Activated CD8-positive, alpha-beta memory T cell treated with anti-CD3 and anti-CD28 coated beads for 24 hours (primary cell): ENCODE measurements at places on chromosomes 3 and 15.
A peak's percentile ranks its signal among the peaks of the same experiment; 100 is the strongest.

GRCh38 chr3:60010781-60011180 is 961.0 kb upstream of the CFAP20DC start:
- DNase-seq: no peak

DNA sequence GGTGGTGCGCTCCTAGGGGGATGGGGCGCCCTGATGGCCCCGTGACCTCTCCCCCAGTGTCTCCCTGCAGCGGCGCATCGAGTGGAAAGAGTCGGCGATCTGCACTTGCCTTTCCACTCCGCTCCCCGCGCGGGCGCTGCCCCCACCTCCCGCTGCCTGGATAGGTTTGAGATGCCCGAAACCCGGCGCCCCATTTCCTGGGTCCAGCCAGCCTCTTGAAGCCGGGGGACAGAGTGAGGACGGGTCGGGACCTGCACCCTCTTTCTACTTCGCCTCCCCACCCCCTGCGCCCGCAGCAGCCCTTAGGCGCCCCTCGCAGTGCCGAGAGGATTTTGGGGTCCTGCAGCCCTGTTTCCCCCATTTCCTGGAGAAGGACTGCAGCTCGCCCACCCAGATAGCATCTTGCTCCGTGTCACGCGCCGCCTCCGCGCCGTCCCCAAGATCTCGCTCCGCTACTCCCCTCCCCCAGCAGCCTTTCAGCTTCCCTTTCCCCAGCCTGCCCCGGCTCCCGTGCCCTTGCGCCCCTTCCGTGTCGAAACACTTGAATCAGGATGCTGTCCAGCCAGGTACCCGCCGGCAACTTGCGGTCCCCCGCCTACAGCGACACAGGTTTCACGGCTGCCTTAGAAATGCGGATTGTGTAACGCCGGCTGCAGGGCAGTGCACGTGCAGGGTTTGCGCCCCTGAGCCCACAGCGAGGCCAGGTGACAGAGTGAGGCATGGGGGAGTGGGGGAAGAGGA is 519 bp downstream of the ABHD6 start:
- DNase-seq: peak; percentile 78

DNA sequence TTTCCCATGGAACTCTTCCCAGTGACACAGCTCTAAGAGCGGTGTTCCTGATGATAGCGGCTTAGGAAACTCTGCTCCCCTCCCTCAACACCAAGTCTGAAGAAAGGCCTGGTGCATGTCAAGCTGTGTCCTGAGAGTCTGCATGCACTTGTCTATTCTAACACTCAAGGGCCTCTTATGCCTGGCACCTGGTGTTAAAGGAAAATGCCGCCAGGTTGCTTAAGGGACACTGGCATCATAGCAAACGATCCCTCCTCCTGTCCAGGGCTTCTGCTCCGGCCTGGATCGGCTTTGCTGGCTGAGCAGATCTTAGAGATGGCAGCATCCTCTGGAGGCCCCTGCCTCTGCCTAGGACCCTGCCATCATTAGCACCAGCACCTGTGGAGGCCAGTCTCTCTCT is 121.7 kb downstream of the MEGF11 start:
- DNase-seq: no peak

- no peak for DNase-seq
These were observed 196.5 kb downstream of the NR1D2 start for GRCh38 chr3:24141548-24141947.

DNA sequence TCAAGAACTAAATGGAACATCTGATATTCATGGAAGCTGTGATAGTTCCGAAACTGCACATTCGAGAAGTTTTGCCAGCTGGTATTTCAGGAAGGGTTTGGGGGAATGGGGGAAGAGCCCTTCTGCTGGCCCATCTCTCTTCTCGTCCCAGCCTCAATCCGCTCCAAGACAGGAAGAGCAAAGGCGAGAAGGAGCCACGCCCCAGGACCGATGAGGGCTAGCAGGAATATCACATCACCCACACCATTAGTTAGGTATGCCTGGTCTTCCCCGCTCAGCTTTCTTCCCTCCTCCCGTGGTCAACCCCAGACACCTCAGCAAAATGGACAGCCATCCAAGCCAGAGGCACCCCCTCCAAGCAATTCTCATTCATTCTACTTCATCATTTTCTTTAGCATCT is 14.9 kb upstream of the PCSK6 start:
- no peak for DNase-seq

DNA sequence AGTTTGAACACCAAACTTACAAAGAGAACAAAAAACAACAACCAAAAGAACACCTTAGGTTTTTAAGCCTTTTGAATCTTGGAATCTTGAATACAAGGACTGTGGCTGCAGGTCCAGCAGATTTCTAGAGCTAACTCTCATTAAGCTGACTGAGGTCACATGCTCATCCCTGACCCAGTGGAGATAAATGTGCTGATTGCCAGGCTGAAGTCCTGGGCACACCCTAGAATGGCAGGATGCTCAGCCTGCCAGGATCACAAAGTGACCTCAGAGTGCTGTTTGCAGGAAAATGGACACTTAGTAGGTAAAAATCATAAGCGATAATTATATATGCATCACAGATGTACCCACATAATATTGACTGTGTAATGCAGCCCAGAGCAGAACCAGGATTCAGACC is 245.3 kb upstream of the NR2E3 start:
- DNase-seq: no peak

- no peak for DNase-seq
These were observed 150.2 kb downstream of the KLF13 start for GRCh38 chr15:31476866-31477265.

GRCh38 chr3:52222319-52223221 is 2.9 kb downstream of the TLR9 start:
- no peak for DNase-seq

- no peak for DNase-seq
These were observed 407.0 kb downstream of the GAP43 start for GRCh38 chr3:116030131-116030850.

DNA sequence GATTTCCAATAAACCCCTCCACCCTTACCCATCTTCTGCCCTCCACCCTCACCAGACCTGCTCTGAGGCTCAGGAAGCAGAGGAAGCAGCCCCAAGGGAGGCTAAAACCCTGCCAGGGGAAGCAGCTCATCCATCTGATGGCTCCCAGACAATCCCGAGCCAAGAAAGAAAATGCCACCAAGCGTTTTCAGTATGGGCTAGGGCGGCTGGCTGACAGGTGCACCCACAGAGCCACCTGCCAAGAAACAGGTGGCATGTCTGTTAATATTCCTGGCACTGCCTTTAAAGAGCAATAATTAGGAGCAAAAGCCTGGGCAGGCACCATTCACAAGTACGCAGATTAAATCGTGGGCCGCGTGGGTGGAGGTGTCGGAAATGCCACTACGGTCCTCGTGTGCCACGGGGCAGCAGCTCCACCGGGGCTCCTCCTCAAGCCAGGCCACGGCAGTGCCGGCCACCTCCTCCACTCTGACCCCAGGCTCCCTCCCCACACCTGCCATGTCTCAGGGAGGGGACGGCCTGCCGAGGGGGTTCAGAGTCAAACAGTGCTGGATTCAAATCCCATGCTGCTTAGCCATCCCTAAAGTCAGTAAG is 23.9 kb upstream of the GRIP2 start:
- no peak for DNase-seq

GRCh38 chr3:16211176-16211904 is 36.9 kb downstream of the GALNT15 start:
- DNase-seq: no peak

- no peak for DNase-seq
These were observed 82.1 kb downstream of the VPS8 start for GRCh38 chr3:184894051-184894450.

- no peak for DNase-seq
These were observed 523.2 kb upstream of the NAALADL2 start for GRCh38 chr3:174335910-174336309.

GRCh38 chr15:44727485-44728231 is 8.7 kb upstream of the TRIM69 start:
- no peak for DNase-seq

DNA sequence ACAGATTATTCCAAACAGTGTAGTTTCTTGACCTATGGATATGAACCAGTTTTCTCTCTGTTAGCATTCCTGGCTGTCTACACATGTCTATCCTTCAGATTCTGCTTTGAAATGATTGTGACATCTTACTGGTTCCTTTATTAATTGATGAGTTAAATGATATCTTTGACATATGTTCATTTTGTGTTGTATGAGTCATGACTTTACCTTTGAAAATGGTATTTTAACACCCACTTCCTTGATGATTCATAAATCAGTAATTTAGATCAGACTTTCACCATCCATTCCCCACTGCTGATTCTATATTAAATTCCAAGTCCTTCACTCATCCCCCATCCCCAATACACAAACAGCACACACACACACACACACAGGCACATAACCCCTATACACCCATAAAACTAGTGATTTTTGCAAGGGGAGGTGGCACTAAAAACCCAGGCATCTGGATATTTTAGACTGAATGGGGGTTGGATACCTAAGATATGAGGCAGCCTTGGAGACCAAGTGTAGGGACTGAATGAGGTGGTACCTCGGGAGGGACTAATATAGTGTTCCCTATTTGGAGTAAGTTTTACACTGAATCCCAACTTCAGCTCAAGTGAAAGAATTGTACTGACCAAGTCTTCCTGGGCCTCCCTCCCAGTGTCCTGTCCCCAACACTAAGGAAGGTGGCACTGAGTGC is 9.7 kb downstream of the CCK start:
- DNase-seq: no peak

- peak; percentile 88 for DNase-seq
These were observed at the start of the genes ATXN7 and THOC7 for GRCh38 chr3:63863150-63864007. ATXN7 (plus strand) TSS chr3:63863867; CDS start chr3:63912599, 48,732 bp downstream. THOC7 (minus strand) TSS chr3:63863805; CDS start chr3:63863790, 15 bp downstream.

GRCh38 chr15:94174399-94174802 is 57.0 kb upstream of the MCTP2 start:
- DNase-seq: no peak

- DNase-seq: no peak
These were observed 7.3 kb downstream of the CCDC71 start for GRCh38 chr3:49158792-49159191.

DNA sequence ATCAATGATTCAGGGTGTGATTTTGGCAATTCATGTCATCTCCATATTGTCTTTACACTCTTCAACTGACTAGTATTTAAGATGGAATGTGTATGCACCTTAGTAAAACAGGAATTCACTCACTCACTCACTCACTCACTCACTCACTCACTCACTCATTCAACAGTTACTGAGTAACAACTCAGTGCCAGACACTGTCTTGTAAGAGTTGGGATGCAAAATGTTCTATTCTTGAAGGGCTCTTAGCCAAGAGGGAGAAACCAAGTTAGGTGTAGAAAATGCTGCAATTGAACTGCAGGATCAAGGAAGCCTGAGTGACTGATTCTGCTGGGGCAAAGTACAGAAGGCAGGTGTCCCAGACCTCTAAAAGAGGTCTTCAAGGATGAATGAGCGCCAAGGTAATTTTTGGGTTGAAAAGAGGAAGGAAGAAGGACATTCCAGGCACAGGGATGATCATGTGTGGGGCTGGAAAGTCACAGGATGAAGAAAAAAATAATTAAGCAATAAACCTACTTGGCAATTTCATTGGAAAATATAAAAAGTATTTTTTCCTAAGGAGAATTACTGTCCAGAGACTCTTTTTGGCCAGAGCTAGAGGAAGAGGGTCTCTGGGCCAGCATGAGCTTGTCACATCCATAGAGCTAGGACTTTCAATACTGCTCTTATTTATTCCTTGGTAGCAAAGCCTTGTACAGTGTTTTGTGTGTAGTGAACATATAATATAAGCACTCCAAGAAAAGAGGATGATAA is 58.9 kb upstream of the ETV5 start:
- DNase-seq: no peak

GRCh38 chr15:85381850-85382751 is 1.7 kb downstream of the AKAP13 start:
- DNase-seq: no peak

GRCh38 chr3:168647582-168647981 is 551.9 kb upstream of the GOLIM4 start:
- no peak for DNase-seq

GRCh38 chr3:158430448-158430847 is 140.5 kb upstream of the MLF1 start:
- no peak for DNase-seq

DNA sequence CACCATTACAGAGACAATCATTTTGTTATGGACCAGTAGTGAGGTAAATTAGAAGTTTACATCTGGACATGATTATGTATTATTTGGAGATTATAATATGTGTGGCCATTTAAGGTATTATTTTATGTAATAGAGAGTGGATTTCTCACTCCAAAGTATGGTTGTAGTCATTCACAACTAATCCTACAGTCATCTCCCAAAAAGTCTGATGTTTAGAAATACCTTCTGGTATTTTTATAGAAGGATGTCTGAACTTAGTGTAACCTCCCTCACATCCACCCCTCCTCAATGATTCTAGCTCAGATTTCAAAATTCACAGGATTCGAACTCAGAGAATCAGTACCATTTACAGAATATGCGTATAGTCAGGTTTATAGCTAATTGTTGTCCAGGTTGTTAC is 346.6 kb upstream of the MEIS2 start:
- no peak for DNase-seq

DNA sequence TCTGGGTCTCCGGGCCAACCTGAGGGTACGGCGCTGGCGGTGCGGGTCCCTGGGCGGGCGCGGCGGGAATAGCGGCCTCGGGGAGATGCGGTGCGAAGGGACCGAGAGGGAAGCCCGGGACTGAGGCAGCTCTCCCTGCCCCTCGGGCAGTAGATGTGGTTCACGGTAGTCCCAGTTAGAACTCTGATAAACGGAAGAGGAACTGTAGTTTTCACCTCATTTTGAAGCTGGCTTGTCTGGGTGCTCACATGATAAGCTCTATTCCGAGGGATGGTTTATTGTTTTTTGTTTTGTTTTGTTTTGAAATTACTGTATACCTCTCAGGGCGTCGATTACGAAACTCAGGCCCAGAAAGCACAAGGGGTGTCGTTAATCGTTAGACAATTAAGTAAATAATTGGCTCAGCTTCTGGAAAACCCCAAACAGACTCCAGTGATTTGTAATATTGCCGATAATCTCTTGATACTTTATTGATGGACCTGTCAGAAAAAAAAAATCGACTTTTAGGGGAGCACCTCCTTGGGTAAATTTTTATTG is 413 bp downstream of the NUSAP1 start:
- DNase-seq: no peak

GRCh38 chr3:157588386-157589060 is 85.3 kb upstream of the VEPH1 start:
- DNase-seq: no peak

DNA sequence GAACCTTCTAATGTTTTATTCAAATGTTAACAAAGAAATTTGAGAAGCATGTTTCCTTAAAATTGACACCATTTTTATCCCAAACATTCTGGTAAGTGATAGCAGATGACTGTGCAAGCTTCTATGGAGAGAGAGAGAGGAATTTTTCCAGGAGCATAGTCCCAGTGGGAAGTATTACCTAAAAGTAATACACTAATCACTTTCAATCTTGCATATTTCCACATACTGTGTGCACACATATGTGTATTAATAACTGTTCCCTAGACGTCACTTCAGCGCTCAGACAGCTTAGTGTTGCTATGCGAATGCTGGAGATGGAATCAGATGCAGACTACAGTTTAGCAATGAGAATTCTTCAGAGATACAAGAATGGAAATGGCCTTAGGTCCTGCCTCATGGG is 424.3 kb upstream of the TPRG1 start:
- DNase-seq: no peak
